ENCODE measurements at places on chromosomes 2 and 18.

DNA sequence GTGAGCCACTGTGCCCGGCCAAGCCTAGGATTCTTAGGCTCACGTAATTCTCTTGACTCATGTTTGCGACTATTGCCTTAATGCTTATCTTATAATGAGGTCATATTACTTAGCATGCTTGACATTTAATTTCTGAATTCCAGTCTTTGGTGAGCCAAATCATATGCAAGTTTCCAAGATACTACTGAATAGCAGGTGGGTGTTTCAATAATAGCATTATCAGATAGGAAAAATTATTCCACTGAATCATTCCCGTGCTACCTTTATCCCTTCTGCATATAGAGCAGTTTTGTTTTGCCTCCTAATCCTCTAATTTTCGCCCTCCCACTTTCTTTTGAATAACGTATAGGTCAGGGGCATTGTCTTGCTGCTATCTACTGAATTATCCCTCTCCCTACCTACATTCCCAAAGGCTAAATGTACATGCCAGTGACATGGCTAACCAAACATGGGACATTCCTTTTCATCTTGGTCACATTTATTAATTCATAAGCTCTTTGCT is 4.9 kb downstream of the DAW1 start:
- DNase-seq: no peak

- no peak for DNase-seq
Observed at GRCh38 chr2:10972683-10973433, 61.1 kb downstream of the KCNF1 start.

DNA sequence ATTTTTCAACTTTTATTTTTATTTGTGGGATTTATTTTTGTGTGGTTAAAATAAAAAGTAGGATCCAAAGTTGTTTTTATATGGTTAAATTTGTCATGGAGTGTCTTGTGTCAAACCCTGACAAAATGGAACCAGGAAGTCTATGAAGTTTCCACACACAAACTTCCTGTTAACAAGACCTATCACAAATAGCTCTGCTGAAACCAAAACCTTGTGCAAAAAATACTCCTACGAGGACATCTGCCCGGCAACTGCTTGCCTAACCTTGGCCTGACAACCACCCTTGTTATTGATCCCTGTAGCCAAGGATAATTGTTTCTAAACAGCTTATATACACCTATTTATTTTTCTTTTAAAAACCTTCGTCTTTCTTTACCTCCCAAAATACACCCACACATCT is 389.6 kb downstream of the TRIB2 start:
- no peak for DNase-seq

- DNase-seq: no peak
Observed at GRCh38 chr2:14778015-14778414, 145.5 kb downstream of the LRATD1 start.

GRCh38 chr18:69789794-69790193 is 157.9 kb downstream of the CD226 start:
- no peak for DNase-seq

DNA sequence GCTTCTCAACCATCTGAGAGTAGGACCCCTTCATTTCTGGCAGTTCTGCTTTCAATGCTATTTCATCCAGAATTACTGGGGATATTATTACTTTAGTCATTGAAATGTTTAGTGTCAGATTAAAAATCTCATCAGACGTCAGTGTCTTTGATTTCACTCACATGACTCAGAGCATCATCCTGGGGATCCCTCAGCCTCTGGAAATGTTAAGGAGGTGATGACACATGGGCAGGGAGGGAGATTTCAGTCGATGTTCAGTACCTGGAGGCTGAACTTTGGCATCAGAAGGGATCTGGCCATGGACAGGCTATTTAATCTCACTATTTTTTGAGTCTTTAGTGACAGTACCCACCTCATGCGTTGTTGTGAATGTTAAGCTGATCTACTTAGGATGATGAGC is 39.1 kb downstream of the OSBPL6 start:
- DNase-seq: no peak

GRCh38 chr2:47272031-47272864 is 117.1 kb upstream of the STPG4 start:
- DNase-seq: peak; percentile 12

All from stimulated activated CD8-positive, alpha-beta memory T cell treated with anti-CD3 and anti-CD28 coated beads, Interleukin-15, amount 100 ng/mL, for 1 hour (primary cell).